ENCODE measurements at places on chromosomes 12 and 14.

- DNase-seq, result no peak
Observed at GRCh38 chr14:22600027-22600426, 1.9 kb downstream of the ABHD4 start.

GRCh38 chr14:104392396-104393198 is 187.0 kb upstream of the C14orf180 start:
- DNase-seq, result no peak

DNA sequence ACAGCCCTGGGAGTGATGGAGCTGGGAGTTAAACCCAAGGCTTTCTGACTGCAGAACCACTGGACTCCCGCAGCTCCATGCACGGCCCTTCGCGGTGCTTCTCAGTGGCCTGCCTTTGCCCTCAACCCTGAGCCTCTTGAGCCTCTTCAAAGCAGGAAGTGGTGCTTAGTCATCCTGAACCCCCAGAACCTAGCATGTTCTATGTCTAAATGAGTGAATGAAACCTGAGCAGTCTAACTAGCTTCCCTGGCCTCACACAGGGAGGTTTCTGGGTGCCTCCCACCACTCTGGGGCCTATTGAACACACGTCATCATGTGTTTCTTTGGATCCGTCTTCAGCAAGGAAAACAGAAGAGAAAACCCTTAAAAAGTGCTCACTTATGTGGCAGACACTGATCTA is 117.9 kb upstream of the SFSWAP start:
- DNase-seq, result no peak

DNA sequence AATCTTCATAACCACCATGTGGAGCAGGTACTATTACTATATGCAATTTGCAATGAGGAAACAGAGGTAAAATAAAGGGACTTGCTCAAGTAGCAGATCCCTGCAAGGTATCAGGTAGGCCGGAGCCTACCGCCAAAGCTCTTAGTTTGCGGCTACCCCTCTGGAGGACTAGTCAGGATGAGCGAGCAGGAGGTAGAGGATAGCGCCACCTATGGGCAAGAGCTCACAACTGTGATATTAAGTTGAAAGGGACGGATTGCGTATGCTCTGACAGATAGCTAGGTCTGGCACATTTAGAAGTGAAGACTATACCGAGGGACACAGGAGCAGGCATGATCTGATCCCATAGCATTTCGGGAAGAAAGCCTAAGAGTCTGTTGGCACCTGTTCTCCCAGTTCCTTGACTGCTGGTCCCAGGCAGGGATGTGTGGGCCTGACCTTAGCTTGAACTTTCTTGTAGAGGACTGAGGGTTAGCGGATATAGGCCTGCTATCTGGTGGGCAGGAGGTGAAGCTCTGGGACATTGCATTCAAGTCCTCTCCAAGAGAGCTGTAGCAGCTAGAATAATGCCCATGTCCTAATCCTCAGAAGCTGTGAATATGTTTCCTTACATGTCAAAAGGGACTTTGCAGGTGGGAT is 48.0 kb downstream of the SLC17A8 start:
- peak; percentile 78 for DNase-seq

GRCh38 chr14:51644217-51644933 is 7.3 kb upstream of the FRMD6 start:
- DNase-seq, result no peak

DNA sequence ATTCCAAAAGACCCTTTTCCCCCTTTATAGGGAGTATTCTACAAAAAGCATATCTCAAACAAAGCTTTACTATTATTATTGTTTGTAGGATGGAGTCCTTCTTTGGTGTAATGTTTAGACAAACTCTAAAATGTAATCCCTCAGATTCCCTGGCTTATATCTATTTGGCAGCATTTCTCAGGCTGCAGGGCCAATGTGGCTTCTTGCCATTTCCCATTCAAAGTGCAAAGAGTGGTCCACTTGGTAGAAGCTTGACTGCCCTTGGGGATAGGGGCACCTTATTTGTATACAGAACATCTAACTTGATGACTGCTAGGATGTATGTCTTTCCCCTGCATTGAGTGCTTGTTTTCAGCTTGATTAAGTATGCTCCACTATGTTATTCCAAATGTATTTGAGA is 242.7 kb downstream of the PRKD1 start:
- no peak for DNase-seq

- DNase-seq, result no peak
Observed at GRCh38 chr12:31594681-31595080, 3.7 kb upstream of the DENND5B start.

- DNase-seq, result peak; percentile 8
Observed at GRCh38 chr14:33966276-33966675, 15.4 kb upstream of the EGLN3 start.

DNA sequence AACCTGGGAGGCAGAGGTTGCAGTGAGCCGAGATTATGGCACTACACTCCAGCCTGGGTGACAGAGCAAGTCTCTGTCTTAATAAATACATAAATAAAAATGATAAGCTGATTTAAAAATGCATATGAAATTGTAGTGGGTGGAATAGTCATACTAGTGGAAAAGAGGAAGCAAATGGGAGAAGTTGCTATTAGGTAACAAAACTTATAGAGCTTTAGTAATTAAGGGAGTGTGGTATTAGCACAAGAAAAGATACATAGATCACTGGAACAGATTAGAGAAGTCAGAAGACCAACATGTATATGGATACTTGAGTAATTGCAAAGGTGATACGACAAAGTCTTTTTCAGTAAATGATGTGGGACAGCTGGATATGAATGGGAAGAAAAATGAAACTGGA is 26.5 kb downstream of the TECPR2 start:
- DNase-seq, result no peak

GRCh38 chr14:21073921-21074320 is 3.8 kb downstream of the ARHGEF40 start:
- DNase-seq, result no peak

GRCh38 chr12:15220915-15221885 is at the start of gene RERG:
Gene RERG, minus strand, starts transcription at chr12:15221417. Its CDS starts 3,928 bp downstream, at chr12:15217489.
- peak; percentile 84 for DNase-seq

GRCh38 chr14:51650716-51651387 is 858 bp upstream of the FRMD6 start:
- no peak for DNase-seq

- DNase-seq, result no peak
Observed at GRCh38 chr12:100248886-100249285, 18.0 kb downstream of the DEPDC4 start.

DNA sequence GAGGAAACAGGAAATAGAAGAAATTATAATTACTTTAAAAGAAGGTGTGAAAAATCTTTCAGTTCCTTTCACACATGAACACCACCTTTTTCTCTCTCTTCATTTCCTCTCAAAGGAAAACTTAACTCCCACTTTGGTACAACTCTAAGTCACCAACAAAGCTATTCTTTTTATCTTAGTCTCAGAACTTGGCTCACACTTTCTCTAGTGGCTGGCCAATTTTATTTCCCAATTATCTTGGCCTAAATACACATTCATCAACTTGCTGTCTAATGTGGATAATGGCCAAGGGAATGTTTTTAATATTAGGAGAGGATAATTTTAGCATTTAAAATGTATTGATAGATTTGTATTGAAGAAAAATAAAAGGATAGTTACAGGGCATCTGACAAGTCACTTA is 64.5 kb upstream of the NAV3 start:
- DNase-seq, result no peak

- DNase-seq, result no peak
Observed at GRCh38 chr12:83574142-83574541, 887.4 kb downstream of the TMTC2 start.

- DNase-seq, result no peak
Observed at GRCh38 chr14:37210448-37210847, 12.7 kb downstream of the MIPOL1 start.

DNA sequence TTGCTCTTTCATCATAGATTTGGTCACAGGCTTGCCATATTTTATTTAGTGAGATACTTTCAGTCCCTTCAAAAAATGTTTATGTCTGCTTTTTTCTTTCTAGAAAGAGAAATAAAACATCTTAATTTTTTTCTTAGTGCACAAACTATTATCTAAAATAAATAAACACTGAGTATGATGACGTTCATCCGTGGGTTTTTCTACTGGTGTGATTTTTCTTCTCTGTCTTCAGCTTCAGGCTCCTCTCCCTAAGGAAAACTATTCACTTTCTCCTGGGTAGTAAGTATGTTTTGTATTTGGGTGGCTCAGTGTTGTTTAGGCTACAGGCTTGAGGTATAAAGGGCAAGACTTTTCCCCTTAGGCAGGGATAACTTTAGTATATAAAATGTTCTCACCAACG is 154.7 kb downstream of the DACT1 start:
- DNase-seq, result no peak

DNA sequence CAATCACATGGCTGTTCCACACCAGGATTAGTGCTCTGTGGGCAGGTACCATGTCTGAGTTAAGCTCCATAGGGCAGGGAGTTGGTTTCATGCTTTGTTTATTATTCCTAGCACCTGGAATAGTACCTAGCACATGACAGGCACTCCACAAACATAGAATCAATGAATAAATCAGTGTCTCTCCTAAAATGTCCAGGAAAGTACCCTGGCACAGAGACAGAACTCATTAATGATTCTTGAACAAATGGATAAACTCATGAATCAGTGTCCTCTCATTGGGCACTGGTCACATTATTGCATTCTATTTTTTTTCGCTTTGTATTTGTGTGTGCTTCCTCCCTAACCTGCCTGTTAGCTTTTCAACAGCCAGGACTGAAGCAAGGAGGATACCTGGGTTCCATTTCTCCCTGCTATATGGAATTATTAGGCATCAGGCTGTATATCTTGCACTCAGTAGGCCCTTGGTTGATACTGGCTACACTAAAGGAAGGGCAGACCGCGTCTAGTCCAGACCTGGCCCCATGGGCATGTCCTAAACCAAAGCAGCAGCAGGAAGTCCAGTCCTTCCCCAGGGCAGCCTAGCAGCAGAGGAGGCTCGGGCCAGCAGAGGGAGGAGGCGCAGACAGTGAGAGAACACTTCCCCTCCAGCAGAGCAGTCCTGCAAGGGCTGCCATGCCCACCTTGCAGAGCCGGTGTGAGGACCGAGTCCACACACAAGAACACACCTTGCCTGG is 18.4 kb downstream of the HDAC7 start:
- no peak for DNase-seq

GRCh38 chr12:77070800-77071449 is 5.6 kb upstream of the E2F7 start:
- no peak for DNase-seq

- DNase-seq, result peak; percentile 25
Observed at GRCh38 chr14:68342216-68342763, 450.6 kb downstream of the ZFP36L1 start.

DNA sequence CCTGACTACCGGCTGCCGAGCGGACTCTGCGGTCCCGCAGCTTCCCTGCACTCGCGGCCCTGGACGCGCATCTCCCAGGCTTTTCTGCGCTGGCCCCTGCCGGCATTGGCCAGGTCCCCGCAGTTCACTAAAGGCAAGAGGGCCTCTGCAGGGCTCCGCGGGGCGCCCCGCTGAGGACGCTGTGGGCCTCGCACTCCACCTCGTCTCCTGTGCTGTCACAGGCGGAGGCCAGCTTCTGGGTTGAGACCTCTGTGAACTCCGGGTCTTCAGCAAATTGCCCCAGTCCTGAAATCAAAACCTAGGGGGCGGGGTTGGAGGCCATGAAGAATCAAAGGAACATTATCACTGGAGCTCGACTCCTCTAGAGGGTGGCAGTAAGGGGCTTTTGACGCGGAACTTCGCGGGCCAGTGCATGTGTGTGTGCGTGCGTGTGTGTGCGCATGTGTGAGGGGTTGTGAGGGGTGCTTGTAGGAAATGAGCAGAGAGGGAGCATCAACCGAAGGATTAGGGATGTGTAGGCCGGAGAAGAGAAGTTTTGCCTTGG is 68.5 kb upstream of the CAPRIN2 start:
- DNase-seq, result peak; percentile 51

DNA sequence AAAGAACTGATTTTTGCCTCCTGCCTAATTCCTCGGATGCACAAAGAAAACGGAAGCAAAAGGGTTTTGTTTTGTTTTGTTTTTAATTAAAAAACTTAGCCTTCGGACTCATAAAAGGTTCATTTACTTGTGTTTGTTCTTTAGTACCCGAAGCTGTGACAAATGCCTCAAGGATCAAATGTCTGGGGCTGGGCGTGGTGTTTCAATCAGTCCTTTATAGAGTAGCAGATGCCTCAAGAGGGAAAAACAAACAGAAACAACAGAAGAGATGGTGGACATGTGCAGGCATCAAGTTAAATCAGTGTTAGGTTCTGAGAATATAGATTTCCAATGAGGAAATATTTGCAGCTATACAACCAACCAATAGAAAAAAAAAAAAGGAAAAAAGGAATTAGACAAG is 1.6 kb upstream of the WIF1 start:
- no peak for DNase-seq

- no peak for DNase-seq
Observed at GRCh38 chr12:54941659-54942058, 42.9 kb downstream of the TESPA1 start.

- DNase-seq, result peak; percentile 30
Observed at GRCh38 chr14:22200977-22201605, 387.9 kb downstream of the DAD1 start.

DNA sequence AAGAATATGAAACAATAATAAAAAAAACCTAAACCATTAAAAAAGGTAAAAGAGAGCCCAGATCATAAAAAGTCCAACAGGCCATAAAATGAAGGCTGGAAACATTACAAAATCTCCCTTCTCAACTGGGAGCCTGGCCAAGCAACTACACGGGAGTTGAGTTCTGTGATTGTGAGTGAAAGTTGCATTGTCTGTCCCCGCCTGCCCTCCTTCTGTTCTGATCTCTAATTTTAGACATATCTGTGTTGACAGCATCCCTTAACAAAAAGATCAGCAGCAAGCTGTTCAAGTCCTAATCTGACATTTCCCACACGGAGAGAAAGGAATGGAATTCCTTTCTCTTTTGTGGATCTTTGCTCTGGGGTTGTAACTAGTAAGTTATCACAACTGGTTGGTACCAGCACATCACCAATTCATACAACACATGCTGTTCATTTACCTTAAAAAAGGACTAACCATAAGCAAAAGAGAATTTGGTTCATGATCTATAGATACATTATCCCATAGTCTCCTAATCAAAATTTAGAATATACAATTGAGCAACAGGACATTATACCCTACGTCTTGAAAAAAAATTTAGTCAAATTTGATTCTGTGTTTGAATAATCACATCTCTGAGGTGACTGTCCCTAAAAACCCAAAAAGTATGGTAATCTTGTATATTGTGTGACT is 205.1 kb upstream of the GZMB start:
- DNase-seq, result no peak

- no peak for DNase-seq
Observed at GRCh38 chr12:76614364-76614763, 54.8 kb upstream of the OSBPL8 start.

- no peak for DNase-seq
Observed at GRCh38 chr12:104218935-104219334, 3.4 kb downstream of the TXNRD1 start.

GRCh38 chr14:50524060-50524459 is 8.3 kb downstream of the MAP4K5 start:
- DNase-seq, result no peak

- DNase-seq, result no peak
Observed at GRCh38 chr14:95815226-95815690, 61.4 kb upstream of the TUNAR start.

DNA sequence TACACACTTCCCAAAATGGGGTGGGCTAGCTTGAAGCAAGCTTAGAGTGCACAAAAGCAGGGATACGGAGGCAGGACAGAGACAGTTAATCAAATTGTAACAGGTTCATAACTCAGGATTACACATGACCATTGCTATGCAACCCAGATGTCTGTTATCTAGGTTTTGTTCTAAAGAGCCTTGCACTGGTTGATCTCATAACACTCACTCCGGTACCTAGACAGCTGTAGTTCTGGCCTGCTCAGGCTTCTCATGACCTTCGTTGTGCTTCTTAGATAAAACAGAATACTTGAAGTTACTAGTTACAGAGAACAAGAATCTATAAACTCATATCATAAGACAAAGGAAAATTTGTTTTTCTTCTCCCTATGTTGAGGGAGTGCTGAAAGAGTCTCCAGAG is 983.4 kb downstream of the TMEM121 start:
- DNase-seq, result no peak
